ENCODE measurements at places on chromosomes 3 and 15.

DNA sequence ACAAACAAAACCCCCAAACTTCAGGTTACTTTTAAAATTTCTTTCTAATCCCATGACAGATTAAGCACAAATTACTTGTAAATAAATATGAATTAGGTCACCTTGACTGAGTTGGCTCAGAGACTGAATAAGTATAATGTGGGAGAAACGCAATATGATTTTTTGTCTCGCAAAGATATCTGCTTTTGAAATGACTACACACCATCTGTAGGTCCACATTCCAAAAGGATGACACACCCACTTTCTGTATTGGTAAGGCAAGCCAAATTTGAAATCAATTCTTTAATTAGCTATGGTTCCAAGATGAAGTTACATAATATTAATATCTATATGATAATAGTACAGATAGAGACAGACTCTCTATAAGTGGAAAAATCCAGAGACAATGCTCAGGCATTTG, 66.9 kb upstream of the CSPG5 start:
- DNase-seq = no peak

GRCh38 chr3:4722103-4722502, 229.0 kb downstream of the ITPR1 start:
- DNase-seq = peak; percentile 59

DNA sequence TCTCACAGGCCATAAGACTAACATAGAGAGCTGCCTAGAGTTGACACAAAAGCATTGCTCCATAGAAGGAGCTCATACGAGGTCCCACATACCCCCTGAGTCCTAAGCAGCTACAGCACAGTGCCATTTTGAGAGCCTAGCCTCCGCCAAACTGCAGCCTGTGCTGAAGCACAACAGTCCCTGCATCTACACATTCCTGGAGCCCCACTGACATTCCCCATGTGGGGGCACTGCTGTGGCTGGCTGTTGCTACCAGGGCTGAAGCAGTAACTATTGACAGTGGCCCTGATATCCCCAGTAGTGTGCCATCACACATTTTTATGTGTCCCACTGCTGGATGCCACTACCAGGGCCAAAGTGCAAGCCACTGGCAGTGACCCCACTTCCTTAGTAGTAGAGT, 80.3 kb downstream of the CERS3 start:
- DNase-seq = no peak

DNA sequence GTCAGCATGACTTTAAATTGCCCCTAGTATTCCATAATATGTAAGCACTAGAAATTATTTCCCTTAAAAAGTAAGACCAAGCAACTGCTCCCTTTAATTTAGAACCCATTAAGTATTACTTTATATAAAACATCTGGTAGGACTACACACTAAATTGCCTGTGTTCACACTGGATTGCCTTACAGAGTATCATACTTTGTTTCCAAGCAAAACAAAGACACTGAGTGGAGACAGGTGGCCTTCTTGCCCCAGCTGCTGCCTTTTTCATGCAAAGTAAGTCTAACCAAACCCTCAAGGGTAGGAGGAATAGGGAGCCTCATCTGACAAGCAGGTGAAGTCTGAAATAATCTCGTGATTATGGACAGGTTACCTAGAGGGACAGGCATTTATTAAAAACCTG, 87.3 kb downstream of the PEX5L start:
- peak; percentile 63 for DNase-seq

GRCh38 chr3:12443781-12444522, 40.3 kb upstream of the TSEN2 start:
- no peak for DNase-seq

- DNase-seq = no peak
Observed at GRCh38 chr3:14150078-14150477, 25.2 kb downstream of the TMEM43 start.

DNA sequence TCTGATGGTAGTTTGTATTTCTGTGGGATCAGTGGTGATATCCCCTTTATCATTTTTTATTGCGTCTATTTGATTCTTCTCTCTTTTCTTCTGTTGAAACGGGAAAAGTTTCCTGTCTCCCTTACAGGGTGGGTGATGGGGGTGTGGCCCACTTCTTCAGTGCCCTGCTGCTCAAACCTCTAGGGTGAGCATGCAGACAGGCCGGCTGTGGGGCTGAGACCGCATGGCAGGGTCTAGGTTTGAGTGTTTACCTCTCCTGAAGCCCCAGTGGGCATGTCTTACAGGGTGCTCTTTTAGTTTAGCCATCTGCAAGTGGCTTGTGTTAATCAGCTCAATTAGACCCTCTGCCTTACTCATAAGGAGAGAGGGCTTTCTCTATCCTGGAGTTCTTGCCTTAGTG, 450.0 kb upstream of the EPHA3 start:
- no peak for DNase-seq

GRCh38 chr3:34359064-34359463, 560.6 kb downstream of the PDCD6IP start:
- no peak for DNase-seq

- no peak for DNase-seq
Observed at GRCh38 chr15:62035256-62035924, 24.9 kb downstream of the VPS13C start.

All from eye (tissue), 1 donor.